ENCODE measurements at places on chromosomes 11 and 22.

DNA sequence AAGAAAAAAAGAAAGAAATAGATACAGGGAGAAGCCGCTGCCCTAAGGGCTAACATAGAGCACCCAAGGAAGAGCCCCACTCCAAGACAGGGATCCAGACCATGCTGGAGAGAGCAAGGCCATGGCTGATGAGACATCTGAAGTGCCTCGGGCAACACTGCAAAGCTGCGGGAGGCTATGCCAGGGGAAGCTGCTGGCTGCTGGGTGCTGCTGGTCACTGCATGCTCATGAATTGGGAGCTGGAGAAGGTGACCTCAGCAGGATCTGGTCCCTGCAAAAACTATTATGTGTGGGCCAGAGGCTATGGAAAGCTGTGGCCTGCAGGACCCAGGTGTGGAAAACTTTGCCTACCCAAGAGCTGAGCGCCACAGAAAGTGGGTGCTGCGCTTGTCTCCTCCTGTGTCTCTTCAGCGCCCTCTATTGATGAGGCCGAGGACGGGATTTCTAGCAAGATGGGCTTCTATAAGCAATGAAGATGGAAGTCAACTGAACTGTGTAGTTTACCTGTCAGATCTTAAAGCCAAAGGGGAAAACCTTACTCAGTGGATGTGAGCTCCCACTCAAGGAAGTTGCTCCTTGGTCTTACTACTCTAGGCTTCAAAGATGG is 17.3 kb upstream of the SLC29A2 start:
- peak; percentile 5 for DNase-seq

GRCh38 chr11:133710241-133710640 is 135.1 kb downstream of the SPATA19 start:
- no peak for DNase-seq

GRCh38 chr11:116600930-116601329 is 171.9 kb downstream of the BUD13 start:
- DNase-seq, result no peak

DNA sequence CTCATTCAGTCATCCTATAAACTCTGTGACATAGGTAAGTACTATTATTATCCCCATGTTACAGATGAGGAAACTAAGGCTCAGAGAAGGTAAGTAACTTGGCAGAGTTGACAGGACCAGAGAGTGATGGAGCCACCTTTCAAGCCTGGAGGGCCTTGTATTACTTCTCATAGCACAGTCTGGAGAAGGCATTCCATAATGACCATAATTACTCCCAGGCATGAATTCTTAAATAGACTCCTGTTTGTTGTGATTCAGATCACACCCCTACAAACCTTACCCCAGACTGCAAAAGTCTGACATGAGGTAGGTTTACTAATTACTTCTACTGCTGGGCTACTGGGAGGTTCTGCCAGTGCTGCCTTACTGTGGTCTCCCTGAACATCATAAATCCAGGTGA is 77.0 kb downstream of the CD44 start:
- no peak for DNase-seq

DNA sequence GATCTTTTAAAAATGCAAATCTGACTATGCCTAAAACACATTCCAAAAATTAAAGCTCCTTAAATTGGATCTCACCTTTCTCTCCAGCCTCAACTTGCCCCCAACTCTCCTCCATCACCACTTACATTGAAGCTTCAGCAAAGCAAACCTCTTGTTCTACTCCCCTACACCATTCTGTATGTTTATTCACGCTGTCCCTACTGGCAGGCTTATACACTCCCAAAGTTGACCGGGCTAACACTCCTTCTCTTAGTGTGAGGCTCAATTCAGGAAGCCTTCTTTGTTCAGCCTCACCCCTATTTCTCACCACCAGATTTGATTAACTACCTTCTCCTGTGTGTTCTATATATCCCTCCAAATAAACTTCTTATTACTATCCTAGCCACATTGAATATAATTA is 1.8 kb upstream of the GDPD4 start:
- no peak for DNase-seq

GRCh38 chr11:124612567-124613246 is 1.5 kb downstream of the PANX3 start:
- DNase-seq, result no peak

- no peak for DNase-seq
These were observed 70.8 kb downstream of the KCNJ1 start for GRCh38 chr11:128796270-128796669.

DNA sequence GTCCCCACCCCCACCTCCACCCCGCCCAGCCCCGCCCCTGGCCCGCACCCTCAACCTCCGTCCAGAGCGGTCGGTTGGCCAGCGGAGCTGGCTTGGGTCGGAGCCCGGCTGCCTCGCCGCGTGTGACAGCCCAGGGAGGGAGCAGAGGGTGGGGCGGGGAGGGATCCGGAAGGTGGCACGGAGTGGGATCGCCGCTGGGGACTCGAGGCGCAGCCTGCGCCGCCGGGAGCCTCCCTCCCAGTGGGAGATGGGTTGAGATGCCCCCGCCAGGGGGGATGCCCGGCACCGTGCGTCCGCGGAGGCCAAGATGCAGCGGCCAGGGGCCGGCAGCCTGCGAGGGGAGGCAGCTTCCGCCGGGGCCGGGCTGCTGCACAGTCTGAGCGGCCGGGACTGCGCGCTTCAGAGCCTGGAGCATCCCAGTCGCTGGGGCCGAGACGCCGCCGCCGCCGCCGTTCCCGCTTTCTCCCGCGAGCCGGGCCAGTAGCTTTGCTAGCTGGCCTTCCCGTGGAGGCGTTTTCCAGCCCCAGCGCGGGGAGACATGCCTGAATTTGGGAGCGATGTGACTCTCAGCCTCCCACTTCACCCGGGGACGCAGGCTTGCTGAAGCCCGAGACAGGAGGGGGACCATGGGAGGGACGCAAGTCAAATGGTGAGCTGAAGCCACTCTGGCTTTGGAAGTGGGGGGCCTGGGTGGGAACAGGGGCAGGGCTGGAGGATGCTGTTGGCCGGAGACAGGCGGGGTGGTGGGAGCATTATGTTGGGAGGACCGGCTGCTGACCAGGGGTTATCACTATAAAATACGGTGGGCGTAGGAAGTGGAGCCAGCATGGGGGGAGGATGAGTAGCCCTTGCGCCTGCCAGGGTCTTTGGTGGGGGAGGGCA is 40.2 kb downstream of the DIXDC1 start:
- no peak for DNase-seq

- no peak for DNase-seq
These were observed 54.1 kb upstream of the WT1 start for GRCh38 chr11:32489464-32489863.

- DNase-seq, result no peak
These were observed 1.9 kb downstream of the SEPTIN5 start for GRCh38 chr22:19716041-19716828.

DNA sequence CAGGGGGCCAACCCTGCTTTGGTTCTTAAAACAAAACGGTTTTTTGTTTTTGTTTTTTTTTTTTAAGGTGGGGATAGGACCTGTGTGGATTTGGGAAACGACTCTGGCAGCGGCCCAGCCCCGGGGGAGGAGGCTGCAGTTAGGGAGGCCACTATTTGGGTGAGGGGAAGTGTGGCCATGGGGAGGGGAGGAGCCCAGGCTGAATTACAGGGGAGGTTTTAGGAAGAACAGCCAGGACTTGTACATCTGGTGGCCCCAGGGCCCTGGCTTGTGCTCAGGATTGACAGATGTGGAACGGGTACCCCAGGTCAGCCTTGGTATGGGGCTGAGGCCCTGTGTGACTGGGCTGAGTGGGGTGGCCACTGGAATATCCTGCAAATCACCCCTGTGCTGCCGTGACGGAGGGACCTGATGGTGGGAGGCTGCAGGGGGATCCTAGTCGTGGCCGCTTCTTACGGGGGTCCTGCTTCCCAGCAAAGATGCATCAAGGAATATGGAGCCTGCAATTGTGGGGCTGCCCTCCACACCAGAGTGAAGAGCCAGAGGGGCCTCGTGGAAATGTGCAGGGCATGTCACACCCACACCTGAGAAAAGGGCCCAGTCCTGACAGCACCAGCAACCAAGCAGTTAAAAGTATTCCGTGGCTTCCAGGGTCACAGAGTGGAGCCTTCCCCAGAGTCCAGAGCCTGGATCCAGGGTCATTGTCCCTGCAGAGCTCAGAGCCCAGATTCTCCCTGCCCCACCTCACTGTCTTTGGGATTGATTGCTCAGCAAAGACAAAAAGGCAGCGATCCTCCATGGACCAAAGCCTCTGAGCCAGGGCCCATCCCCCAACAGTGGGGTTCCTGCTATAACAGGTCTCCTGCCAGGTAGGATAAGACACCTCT is 55.2 kb upstream of the WNT7B start:
- no peak for DNase-seq

- DNase-seq, result no peak
These were observed 181.1 kb downstream of the CTTN start for GRCh38 chr11:70579316-70579955.

DNA sequence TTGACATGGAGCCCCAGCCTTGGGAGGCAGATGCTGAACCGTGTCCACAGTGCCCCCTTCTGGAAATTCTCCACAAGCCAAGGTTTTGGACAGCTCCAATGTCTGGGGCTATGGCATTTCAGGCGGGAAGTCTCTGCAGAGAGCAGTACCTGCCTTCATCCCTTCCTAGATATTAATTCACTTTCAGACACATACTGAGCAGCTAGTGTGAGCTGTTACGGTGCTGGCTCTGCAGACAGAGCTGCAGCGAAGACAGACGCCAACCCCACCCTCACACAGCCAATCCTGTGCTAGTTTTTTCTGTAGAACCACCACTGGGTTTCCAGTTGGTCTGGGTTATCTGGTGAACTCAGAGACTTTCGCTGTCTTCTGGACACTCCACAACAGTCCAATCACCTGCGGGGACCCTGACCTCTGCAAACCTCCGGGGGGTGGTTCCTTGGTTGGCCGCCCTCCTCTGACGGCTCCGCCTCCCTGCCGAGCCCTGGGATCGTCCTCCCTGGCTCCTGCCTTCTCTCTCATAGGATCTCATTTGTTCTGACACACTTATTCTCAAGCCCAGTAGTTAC is 9.1 kb downstream of the LMF2 start:
- peak; percentile 6 for DNase-seq

DNA sequence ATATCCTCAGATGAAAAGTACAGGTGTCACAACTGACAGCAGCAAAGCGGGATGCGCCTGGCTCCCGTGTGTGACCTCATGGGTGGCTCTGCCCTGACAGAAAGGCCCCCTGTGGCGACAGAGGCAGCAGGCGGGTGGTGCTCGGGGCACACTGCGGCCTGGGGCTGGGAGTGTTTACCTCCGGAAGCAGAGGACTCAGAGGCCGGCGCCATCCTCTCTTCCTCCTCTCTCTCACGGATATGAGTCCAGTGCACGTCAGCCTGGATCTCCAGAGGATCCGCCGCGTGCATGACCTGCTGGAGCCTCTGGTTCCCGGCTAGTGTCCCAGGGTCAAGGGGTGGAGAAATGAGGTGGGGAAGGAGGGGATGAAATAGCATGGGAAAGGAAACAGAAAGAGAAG is 53.2 kb upstream of the BID start:
- no peak for DNase-seq

- DNase-seq, result no peak
These were observed 6.0 kb upstream of the BID start for GRCh38 chr22:17780116-17780740.

DNA sequence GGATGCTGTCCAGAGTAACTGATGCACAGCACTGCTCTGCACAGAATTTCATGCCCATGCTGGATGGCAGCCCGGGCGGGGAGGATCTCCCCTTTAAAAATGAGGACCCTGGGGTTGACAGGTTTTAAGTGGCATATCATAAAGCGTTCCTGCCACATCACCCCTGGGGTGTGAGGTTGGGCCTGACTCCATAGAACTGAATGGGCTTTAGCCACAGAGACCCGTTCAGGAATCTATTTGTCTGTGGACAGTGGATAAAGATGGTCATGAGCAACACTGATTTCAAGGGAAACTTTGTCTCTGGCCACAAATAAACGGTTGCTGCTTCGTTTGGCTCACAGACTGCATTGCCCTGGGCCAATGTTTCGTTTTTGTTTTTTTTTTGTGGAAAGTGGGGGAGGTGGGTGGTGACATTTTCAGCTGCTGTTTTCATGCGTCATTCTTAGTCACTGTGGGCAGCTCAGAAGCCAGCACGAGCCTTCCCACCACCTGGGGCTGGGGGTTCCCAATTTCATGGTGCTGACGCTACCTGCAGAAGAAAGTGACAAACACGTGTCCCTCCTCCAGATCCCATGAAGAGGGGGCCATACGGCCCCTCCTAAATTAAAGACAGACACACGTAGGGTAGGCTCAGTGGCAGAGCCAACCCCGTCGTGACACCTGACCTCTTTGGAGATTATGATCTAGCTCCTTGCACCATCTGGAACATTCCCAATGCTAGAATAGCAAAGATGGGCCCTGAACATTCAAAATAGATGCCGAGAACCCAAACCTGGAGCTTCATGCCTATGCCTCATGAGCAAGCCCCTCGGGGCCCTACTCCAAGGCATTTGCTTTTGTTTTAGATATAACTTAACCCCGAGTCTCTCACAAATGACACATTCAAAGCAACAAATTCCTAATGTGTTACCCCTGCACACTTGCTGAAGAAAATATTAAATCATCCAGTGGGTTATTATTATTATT is 54.8 kb upstream of the PHF21B start:
- DNase-seq, result no peak

- no peak for DNase-seq
These were observed 477.6 kb downstream of the SOX6 start for GRCh38 chr11:15878756-15879155.

DNA sequence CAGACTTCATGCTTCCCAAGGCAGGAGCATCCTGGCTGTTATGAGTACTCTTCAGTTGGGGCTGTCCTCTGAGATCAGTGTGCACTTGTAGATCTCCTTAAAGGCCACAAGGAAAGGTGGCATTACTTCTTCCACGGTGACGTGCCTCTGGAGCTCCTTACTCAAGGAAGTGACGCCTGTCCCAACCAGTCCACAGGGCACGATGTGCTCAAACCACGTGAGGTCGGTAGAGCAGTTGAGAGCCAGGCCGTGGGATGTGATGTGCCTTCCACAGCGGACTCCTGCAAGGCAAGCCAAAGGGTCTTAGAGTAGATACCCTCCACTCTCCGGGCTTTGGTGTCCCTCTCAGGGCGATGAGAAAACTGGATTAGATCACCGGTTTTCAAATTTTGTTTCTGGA is 1.4 kb downstream of the LIPT2 start:
- no peak for DNase-seq

GRCh38 chr11:11710556-11710955 is 88.8 kb upstream of the GALNT18 start:
- peak; percentile 53 for DNase-seq

GRCh38 chr11:23112987-23113886 is 253.0 kb upstream of the CCDC179 start:
- DNase-seq, result no peak
